ENCODE measurements at places on chromosomes 13 and 19.

GRCh38 chr13:24214528-24214927 is 54.0 kb downstream of the SPATA13 start:
- DNase-seq: no peak

DNA sequence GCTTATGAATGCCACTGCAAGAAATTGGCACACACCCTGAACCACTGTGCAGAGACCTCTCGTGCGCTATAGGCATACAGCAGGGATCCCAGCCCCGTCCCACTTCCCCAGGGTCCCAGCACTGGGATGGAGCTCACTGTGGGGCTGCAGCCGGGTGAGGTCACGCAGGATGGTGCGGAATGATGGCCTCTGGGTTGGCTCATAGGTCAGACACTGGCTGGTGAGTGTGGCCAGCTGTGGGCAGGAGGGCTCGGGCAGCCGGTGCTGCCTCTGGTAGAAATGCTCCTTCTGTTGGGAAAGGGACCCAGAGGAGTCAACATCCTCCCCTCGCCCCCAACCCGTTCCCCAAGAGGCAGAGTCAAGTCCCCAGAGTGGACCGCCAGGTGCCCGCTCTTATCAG is 17.0 kb upstream of the ICAM3 start:
- no peak for DNase-seq

- DNase-seq: no peak
Observed at GRCh38 chr13:39786091-39786490, 130.6 kb downstream of the COG6 start.

DNA sequence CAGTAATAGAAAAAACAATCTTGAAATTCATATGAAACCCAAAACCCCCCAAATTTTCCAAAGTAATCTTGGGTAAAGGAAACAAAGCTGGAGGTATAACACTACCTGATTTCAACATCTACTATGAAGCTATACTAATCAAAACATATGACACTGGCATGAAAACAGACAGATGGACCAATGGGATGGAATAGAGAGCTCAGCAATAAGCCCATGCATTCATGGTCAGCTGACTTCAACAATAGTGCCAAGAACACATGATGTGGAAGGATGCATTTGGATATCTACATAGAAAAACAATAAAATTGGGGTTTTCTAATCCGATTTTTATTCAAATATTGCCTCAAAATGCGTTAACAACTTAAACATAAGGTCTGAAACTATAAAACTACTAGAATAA is 32.2 kb upstream of the ZNF766 start:
- DNase-seq: no peak

DNA sequence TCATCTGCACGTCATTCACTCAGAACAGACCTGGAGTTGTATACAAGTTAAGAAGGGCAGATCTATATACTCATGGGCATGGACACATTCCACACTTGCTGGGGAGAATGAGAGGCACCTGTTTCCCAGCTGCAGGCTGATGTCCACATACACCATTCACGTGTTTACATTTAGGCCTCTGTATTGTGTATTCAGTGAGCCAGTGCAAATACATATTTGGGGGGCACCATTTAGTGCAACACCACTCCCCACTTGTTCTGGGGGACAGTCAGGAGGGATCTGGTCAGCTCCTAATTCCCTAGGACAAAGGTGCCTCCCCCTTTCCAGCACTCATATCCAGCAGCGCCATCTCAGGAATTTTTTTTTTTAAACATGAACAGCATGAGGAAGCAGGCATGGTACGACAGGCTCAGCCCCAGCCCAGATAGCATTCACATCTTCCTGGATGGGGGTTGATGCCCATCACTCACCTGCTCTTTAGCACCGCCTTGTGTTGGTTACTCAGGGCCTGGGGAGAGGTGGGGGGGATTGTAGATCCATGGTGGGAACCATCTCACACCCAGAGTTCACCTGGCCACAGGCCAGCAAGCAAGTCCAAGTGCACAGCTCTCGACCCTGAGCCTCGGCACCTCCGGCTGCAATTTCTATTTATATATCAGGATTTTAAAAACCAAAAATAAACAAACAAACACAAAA is 56.9 kb upstream of the ZNF254 start:
- peak; percentile 13 for DNase-seq

- DNase-seq: no peak
Observed at GRCh38 chr19:2578391-2578890, 102.5 kb downstream of the GADD45B start.

DNA sequence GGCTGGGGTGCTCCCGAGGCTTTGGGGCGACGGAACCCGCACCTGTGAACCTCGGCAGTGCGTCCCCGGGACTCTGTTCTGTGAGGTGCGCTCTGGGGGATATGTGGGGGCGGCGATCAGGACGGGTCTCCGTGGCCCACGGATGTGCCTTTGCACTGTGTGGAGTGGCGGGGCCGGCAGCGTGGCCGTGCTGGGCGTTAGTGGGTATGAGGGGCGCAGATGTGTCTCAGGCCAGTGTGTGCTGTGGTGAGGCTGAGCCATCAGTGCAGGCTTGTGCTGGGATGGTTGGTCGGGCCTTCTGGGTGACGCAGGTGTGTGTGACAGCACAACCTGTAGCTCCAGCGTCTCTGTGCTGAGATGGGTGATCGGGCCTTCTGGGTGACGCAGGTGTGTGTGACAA is 16.9 kb downstream of the ZNF331 start:
- no peak for DNase-seq

DNA sequence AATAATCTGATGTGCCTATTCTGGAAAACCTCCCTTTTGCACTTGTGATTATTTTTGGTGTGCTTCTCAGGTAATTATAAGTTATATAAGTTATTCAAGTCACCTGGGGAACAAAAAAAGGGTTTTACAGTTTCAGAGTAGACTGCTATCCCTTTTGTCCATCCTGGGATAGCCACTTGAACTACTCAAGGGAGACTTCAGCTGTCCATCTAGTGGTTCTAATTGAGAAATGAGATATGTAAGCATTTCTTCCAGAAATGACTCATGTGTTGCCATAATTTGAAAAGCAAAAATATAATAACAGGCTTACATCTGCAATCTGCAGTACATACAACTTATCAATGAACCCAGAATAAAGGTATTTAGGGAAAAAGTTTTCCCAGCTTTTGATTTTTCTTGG is 20.4 kb downstream of the UBL3 start:
- no peak for DNase-seq

DNA sequence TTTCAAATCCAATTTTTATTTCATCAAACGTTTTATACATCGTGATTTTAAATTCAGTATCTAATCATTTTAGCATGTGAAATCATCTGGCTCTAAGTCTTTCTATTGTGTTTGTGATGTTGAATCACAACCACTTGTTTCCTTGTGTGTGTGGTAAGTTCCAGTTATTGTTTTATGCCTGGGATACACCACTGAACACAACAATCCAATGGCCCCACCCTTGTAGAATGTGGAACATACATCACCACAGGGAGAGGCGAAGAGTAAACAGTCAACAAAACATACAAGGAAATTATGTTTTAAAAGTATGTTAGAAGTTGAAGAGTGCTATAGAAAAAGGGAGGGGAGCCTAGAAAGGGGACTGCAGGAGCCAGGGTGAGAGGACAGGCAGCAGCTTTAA is 100.5 kb downstream of the EPSTI1 start:
- DNase-seq: no peak

- no peak for DNase-seq
Observed at GRCh38 chr13:90385781-90386489, 961.6 kb upstream of the MIR17HG start.

All from lung (tissue), 17 donors.